ENCODE measurements at places on chromosomes 4 and X. TPM values are rescaled to one million over a fixed set of nuclear protein-coding genes. Genes with fewer than 3 reads are reported as not detected.

- DNase-seq, result no peak
These were observed 150.3 kb upstream of the MAOA start for GRCh38 chrX:43505769-43506168.

DNA sequence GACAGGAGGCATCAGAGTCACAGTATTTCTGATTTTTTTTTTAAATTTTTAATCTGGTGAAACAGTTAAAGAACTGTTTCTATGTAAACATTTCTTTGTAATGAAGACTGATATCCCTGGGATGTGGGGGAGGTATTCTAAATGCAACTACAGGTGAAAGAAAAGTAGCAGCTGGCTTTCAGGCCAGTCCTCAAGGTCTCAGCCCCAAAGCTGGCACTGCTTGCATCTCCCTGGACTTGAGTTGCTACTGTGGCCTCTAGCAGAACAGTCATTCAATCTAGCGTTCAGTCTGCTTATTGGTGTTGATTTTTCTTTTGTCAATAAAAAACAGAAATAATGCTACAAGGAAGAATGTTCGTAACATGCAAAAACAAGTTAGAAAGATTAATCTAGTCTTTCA lies 4.9 kb downstream of the MBNL3 start:
- no peak for DNase-seq

- DNase-seq, result no peak
These were observed 74.8 kb downstream of the FREM3 start for GRCh38 chr4:143625632-143626031.

GRCh38 chrX:16617382-16617781 lies 32.6 kb upstream of the S100G start:
- no peak for DNase-seq

DNA sequence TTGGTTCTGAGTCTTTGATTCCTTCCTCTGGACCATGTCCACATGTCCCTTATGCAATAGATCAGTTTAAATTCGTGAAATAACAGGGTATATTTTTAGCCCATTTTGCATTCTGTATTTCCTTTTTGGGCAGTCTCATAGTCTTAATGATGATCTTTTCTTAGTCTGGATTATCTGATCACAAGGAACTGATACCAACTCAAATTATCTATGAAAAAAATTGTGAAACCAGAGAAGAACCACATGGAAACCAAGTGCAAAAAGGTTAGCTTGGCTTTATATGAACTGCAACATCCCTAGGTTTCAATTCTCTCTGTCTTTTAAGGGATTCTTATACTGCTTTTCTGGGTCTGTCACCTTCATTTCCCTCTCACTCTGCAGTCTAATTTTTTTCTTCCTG lies 608.6 kb upstream of the AADAT start:
- no peak for DNase-seq

DNA sequence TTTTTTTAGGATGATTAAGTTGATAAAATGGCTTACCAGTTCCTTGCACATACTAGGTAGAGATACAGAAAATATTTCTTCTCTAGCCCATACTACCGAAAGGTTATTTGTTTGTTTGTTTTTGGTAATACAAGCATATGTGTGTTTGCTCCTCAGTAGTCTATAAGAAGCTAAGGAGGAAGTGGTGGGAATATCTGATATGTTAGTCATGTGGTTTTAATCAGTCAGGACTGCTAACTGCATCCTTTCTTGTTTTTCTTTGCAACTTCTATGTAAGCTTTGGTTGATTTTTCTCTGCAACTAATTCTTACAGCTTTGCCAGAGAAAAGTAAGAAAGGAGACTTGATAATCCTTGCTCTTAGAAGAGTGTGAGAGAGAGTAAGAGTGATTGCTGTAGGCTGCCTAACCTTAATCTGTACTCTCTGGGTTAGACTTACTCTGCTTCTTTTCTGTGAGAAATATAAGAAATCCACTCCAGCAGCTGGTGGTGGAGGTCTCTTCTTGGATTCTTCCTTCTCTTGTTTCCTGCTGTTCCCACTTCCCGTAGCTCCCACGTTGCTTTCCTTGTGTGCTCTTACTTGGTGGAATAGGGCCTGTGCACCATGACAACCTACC lies 28.3 kb downstream of the SEPTIN11 start:
- no peak for DNase-seq

DNA sequence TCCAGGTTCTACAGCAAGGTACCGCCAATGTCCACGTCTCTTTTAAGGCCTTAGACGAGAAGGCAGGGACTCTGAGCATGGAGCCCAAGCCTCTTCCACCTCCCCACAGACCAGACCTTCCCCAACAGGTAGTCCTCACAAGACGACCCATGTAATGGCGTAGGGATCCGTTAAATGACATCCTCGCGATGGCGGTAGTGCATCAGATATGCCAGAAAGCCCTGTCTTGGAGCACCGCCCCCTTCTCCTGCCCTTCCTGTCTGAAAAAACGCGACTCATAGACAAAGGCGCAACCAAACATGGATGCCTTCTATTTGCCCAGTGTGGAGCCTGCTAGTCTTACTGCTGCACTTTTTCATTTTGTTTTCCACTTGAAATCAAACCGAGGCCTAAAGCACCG lies 185.4 kb downstream of the OR13H1 start:
- no peak for DNase-seq

DNA sequence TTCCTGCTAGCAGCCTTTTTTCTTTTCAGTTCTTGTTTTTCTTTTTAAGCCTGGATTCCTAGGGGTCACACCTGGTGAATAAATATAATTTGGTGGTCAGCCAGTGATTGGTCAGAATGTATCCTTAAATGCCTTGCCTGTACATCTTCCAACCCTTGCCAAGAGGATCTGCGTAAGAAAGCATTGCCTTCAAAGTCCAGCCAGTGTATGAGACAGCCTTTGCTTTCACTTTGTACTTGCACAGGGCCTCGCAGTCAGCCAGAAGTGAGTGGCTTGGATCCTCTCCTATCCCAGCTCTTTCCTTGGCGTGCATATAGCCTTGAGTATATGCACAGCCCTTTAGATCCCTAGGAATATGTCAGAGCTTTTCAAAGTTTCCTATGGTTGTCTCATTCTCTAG lies 22.2 kb downstream of the KANTR start:
- DNase-seq, result no peak

GRCh38 chr4:11297627-11298026 lies 131.1 kb downstream of the HS3ST1 start:
- DNase-seq, result no peak

GRCh38 chrX:18424482-18425198 lies 768 bp upstream of the CDKL5 start:
- no peak for DNase-seq

GRCh38 chr4:187085339-187085738 lies 361.7 kb upstream of the FAT1 start:
- no peak for DNase-seq

DNA sequence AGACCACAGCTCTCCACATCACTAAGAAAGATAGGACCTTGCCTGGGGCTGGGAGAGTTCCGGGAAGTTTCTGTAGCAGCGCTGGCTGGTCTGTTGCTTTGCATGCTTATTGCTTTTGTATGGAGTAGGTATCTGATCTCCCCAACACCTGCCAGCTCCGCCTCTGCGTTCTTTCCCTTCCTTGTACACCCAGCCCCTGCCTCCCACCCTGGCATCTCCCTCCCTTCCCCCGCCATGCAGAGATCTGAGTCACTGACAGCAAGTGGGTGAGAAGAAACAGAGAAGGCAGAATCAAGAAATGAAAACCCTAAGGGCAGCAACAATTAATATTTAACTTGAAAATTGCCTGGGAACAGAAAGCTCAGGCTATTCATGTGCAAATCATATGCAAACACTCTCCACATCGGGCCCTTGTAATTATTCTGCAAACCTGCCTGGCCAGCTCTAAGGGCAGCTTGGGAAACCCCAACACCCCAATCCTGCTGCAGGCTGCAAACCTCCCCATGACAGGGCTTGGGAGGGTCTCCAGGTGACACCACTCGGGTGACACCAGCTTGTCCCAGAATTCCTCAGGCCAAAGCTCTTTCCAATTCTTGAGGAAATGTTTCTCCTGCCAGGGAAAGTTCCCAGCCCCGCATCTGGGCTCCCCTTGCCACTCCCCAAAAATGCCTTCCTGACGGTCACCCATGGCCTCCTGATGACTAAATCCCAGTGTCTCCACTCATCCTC lies 257.2 kb downstream of the FBXW7 start:
- DNase-seq, result no peak

GRCh38 chrX:72713130-72713529 lies 976 bp downstream of the PHKA1 start:
- no peak for DNase-seq

- no peak for DNase-seq
These were observed at the start of gene TLR6 for GRCh38 chr4:38856524-38857337. Gene TLR6 (minus strand): TSS chr4:38856817. CDS start chr4:38829473, 27,344 bp downstream.

DNA sequence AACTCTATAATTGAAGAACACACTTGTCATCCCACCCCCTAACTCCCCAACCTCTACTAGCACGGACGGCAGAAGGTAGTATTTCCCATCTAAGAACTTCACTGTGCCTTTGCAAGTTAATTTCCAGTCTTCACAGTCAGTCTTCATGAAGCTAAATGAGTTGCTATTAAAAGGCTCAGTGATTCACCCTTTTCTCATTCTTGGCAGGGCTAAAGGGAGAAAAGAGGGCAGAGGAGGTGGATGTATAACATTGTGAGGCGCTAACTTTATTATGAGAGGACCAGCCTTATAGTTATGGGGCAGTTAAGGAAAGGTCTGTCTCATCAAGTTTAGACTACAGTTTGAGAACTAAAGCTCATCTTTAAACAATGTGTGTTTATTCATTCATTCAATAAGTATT lies 161.0 kb upstream of the S100G start:
- DNase-seq, result no peak

GRCh38 chrX:55490974-55491373 lies 1.3 kb upstream of the USP51 start:
- DNase-seq, result no peak

- no peak for DNase-seq
These were observed 689.8 kb downstream of the KCTD8 start for GRCh38 chr4:43758836-43759235.

DNA sequence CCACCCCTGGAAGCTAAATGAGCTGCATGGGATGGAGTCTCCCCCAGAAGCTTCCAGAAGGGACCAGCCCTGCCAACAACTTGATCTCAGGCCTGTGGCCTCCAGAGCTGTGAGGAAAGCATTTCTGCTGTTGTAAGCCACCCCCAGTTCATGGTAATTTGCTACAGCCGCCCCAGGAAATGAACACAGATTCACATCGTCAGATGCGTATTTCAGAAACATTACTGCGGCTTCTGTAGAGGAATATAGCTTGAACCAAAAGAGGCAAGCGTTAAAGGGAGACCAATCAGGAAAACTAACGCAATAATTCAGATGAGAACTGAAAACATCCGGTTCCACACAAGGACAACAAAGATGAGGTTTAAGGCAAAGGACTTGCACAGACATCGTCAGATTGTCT lies 128.4 kb upstream of the TBL1X start:
- no peak for DNase-seq

DNA sequence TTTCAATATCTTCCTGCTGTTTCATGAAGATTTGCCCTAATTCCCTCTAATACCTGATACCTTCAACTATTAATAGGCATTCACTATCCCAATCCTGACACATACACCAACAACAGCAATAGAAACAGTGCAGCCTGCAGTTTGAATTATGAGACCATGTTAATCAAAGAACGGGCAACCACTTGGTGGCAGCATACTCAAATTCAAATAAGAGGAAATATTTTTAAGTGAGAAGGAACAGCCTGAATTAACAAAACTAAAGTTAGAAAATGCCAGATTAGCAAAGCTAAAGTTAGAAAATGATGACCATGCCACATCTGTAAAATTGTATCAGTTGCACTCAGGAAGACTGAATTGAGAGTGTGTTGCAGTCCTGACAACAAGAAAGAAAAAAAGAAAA lies 204.9 kb downstream of the SMARCA1 start:
- no peak for DNase-seq

- no peak for DNase-seq
These were observed 53.0 kb downstream of the DCUN1D4 start for GRCh38 chr4:51895816-51896408.

- no peak for DNase-seq
These were observed 270.2 kb upstream of the SMIM31 start for GRCh38 chr4:164483711-164484110.

- no peak for DNase-seq
These were observed 21.5 kb downstream of the JADE1 start for GRCh38 chr4:128830906-128831503.

- DNase-seq, result no peak
These were observed 88.4 kb downstream of the WDFY3 start for GRCh38 chr4:84878090-84878489.

GRCh38 chr4:125316401-125316790 lies 1.6 kb downstream of the FAT4 start:
- peak; percentile 89 for DNase-seq

DNA sequence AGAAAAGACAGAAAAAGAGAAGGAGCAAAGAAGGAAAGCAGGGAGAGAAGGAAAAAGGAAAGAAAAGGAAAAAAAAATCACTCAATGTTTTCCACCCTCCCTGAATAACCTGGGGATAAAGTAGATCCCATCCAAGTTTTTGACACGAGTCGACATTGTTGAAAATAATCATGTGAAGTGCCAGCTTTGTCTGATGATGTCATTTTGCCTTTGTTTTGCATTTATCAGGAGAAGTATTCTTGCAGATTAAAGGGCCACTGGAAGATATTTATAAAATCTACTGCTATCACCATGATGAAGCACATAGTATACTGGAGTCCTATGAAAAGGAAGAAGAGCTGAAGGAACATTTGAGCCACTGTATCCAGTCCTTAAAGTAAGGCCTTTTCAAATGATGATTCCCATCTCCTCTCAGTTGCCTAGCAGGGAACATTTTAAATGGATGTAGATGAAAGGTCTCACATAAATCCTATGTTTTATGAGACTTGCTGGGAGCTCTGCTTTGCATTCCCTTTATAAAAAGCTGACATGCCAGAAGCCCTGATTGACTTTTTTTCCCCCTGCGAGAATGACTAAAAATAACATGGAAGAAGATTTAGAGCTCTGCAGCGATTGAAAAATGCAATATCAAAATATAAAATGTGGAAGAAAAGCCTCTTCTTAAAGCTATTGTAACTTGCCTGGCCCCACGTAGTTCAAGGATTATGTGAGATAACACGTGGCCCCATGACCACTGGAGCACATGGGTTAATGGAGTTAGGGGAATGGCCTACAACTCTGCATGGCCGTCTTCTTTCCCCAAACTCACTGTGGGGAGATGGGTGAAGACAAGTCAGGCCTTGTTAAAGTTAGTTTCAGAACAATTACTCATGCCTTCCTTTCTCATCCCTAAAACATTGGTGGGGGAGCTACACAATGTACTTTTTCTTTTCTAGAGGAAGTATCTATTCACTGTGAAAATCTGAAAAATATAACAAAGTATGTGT lies 77.5 kb downstream of the INTS12 start:
- DNase-seq, result no peak

GRCh38 chr4:38007645-38008044 lies 47.4 kb downstream of the PTTG2 start:
- DNase-seq, result no peak

GRCh38 chr4:67658302-67658701 lies 42.7 kb downstream of the UBA6 start:
- no peak for DNase-seq

GRCh38 chr4:131644619-131645018 lies 1504.5 kb upstream of the PCDH10 start:
- DNase-seq, result no peak

The PRDM8 gene
- 2.6 TPM for total RNA-seq

The DDX53 gene
- total RNA-seq, result not detected

The LINC00632 gene
- 3,113 TPM for total RNA-seq

The PAGE2B gene
- not detected for total RNA-seq

The POU4F2 gene
- total RNA-seq, result not detected

All from mesenteric fat pad (tissue), 1 donor.